NCI-H1417 treated with DMSO at 0.1 percent for 48 hours (cell line): ENCODE measurements at places on chromosomes 1 and 21.

GRCh38 chr1:204250428-204251030 is 36.7 kb upstream of the GOLT1A start:
- DNase-seq = no peak

DNA sequence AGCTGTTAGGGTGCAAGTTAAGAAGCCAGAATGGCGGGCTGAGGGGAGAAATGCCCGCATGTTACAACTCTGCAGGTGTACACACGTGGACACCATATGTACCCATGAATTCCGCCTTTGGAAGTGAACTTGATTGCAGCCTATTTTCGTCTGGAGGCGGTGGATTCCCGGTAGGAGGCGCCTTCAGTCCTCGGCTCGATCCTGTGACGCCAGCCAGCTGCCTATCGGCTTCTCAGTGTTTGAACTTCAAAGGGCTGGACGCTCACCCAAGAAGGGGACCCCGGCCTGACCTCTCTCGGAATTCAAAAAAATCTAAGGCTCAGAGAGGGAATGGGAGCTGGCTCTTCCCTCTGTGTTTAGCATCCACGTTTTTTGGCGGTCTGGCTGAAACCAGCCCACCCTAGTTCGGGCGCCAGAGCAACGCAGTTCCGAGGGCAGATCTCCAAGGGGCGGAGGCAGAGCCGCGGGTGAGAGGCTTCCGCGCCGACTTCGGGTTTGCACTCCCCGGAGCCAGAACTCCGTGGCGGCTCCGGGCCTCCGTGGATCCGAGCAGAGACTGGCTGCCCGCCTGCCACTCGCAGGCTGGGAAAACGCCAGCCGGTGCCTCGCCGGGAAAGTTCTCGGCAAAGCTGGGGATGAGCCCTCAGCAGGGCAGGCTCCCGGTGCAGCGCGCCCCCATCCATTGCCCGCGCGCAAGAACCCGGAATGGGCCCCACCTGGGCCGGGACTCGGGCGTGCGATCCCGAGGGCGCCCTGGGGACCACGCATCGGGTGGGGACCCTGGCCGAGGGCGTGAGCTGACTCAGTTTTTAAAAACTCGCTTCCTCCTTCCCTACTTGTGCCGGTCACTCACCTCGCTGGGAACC is 996 bp upstream of the TMEM51 start:
- peak; percentile 37 for DNase-seq

- DNase-seq = no peak
Observed at GRCh38 chr1:225435487-225435886, 7.6 kb upstream of the LBR start.

- no peak for DNase-seq
Observed at GRCh38 chr21:30248844-30249243, 32.9 kb upstream of the CLDN8 start.

GRCh38 chr1:112317140-112317539 is 78.9 kb upstream of the CTTNBP2NL start:
- no peak for DNase-seq

- DNase-seq = no peak
Observed at GRCh38 chr1:94672001-94672400, 130.4 kb upstream of the F3 start.

DNA sequence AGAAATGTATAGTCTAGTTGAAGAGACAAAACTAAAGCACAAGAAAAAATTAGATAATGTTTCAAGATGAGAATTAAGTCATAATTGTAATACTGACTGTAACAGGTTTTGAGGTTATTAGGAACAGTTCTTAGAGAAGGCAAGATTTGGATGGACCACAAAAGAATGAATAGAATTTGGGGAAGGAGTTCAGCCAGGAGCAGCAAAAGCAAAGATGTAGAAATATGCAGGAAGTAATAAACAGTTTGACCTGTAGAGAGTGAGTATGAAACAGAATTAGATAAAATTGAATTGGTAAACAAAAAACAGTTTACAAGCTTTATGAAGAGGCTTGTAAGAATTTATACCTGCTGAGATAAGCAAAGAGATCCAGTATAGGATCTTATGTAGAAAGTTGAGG is 16.3 kb downstream of the VPS45 start:
- DNase-seq = no peak

- peak; percentile 39 for DNase-seq
Observed at GRCh38 chr1:154750681-154751665, 119.1 kb downstream of the KCNN3 start.

DNA sequence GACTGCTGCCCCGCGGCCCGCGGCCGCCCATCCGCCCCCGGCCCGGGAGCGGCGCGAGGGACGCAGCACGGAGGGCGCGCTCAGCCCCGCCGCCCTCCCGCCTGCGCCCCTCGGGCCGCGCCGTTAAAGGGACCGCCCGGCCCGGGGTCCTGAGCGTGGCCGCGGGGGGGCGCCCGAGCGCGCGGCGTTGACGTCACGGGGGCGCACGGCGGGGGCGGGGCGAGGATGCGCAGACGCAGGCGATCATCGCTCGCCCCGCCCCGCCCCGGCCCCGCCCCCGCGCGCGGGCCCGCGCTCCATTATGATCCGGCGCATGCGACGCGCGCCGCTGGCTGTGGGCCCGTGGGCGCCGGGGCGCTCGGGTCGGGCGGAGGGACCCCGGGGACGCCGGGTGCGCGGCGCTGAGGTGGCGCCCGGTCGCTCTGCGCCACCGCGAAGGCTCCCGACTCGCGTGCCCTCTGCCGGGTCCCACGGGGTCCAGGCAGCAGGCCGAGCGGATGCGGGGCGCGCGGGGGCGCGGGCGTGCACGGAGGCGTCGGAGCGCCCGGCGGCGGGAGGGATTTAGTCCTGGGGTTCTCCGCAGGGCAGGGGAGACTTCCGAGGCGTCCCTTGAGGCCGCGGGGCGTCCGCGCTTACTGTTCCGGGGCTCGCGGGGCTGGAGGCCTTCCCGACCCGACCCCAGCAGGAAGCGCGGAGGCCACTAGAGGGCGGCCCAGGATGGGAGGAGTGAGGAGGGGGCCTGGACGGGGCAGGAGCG is at the start of gene DVL1:
TSS of gene DVL1 (minus strand) at position 163 of the 757 bp plus-strand sequence. CDS start 353 bp downstream, outside the sequence.
- DNase-seq = no peak

GRCh38 chr1:207751790-207752455 is at the start of gene CD46:
Gene CD46, plus strand, starts transcription at chr1:207752054. Its CDS starts 159 bp downstream, at chr1:207752213.
- DNase-seq = peak; percentile 82

GRCh38 chr1:11134251-11134897 is 34.7 kb upstream of the EXOSC10 start:
- DNase-seq = no peak

DNA sequence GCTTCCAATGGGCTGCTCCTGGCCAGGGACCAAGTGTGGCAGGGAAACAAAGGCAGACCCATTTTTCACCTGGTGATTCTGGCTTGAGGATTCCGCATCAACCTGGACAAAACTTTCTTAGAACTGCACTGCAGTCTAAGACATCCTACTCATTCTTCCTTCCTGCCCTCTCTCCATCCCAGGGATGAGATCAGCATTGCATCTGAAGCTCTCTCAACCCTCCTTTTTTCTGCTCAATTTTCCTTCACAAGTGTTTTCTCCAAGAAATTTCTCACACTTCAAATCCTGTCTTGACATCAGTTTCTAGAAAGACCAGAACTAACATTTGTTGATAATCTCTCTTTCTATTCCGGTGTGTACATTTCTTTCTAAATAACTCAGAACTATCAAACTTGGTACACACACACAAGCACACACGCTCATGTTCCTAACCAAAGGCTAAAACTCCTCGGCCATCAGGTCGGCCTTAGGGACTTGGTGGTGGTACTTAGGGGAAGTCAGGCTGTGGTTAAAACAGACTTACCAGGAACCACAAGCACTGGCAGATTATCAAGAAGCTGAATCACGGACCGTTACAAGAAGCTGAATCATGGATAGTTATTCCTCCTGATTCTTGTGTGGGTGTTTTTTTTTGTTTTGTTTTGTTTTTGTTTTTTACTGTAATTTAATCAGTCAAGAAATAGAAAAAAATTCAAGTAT is 21.0 kb upstream of the CXADR start:
- DNase-seq = no peak

- no peak for DNase-seq
Observed at GRCh38 chr1:183097438-183098051, 74.3 kb downstream of the LAMC1 start.

- no peak for DNase-seq
Observed at GRCh38 chr1:36638268-36638667, 155.6 kb upstream of the CSF3R start.

GRCh38 chr1:204991342-204991844 is 51.6 kb upstream of the CNTN2 start:
- DNase-seq = peak; percentile 16

GRCh38 chr1:245791410-245792312 is 636.9 kb downstream of the KIF26B start:
- no peak for DNase-seq

DNA sequence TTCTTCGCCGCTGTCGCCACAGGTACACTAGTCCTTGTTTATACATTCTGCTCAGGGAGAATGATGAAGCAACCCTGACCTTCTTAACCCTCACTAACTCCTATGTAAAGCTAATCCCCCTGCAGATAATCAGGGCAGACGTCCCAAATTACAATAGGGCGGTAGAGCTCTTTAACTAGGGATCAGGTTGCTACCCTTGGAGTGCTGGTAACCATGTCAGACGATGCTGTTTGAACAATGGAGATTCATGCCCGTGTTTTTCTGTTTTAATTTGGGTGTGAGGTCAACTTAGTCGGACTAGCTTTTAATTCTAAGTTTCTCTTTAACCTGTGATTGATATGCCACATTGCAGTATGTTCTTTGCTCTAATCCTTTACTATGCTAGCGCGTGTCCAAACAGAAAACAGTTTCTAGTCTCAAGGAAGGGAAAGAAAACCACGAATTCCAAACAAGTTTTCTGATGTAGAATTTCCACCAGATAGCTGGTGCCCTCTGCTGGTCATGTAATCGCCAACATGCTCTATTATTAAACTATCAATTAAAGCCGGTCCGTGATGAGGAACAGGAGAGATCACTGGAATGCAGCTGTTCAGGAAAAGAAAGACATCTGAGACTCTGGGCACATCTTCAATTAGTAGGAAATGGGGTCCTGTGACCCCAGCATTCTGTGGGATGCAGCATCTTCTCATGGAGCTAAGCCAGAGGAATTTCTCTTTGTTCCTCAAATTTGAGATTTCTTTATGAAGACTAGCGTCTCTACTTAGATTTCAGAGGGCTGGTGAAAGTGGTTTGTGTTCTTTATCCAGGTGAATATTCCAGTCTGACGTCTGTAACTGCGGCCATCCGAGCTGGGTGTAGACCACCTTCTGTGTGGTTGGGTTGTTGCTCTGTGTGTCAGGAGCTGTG is 18.3 kb upstream of the VAMP3 start:
- peak; percentile 63 for DNase-seq

GRCh38 chr1:64337475-64337874 is 132.5 kb upstream of the CACHD1 start:
- no peak for DNase-seq

DNA sequence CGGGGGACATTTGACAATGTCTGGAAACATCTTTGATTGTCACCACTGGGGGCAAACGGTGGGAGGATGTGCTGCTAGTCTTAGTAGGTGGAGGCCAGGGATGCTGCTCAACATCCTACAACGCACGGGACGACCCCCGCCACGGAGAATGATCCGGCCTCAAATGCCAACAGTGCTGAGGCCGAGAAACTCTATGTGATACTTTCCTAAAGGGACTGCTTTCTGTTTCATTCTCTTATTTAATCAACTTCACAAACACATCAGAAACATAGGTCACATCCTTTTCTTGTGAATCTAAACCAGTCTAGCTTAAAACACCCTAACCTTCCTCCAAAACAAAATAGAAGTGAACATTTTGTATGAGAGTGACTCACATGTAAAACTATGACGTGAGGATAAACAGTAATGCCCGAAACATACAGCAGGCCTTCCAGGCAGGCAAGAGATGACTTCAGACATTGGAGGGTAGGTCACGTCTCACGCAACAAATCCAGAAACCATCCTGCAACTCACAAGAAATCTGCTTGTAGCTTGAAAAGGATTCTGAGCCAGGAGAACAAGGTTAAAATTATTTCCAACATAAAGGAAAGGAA is 37.2 kb upstream of the ETS2 start:
- no peak for DNase-seq

GRCh38 chr1:181208967-181209366 is 120.5 kb downstream of the IER5 start:
- DNase-seq = no peak

DNA sequence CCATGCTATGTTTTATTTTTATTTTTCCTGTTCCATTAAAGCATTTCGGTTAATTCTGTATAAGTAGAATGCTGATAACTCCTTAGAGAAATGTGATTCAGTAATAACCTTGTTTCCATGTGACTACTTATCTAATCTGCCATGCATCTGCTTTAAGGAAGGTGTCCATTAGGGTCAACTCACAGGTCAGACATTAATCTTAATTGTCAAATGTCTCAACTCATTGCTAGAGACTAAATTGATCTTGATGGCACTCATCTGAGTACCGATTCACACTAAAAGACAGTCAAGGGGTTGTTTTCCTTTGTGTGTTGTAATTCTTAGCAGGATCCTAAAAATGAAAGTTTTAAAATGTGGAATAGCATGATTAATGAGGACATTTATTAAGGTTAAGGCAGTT is 41.8 kb downstream of the ITSN1 start:
- no peak for DNase-seq

DNA sequence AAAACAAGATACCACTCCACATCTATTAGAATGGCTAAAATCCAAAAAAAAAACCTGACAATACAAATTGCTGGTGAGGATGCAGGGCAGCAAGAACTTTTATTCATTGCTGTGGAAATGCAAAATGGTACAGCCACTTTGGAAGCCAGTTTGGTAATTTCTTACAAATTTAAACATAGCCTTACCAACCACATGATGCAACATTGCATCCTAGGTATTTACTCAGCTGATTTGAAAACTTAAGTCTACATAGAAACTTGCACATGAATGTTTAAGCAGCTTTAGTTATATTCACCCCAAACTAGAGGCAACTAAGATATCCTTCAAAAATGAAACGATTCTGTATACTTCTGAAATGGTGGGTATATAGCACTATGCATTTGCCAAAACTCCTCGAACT is 178.8 kb upstream of the PDE4B start:
- DNase-seq = no peak

- DNase-seq = no peak
Observed at GRCh38 chr1:104082221-104082620, 332.5 kb downstream of the AMY1C start.

DNA sequence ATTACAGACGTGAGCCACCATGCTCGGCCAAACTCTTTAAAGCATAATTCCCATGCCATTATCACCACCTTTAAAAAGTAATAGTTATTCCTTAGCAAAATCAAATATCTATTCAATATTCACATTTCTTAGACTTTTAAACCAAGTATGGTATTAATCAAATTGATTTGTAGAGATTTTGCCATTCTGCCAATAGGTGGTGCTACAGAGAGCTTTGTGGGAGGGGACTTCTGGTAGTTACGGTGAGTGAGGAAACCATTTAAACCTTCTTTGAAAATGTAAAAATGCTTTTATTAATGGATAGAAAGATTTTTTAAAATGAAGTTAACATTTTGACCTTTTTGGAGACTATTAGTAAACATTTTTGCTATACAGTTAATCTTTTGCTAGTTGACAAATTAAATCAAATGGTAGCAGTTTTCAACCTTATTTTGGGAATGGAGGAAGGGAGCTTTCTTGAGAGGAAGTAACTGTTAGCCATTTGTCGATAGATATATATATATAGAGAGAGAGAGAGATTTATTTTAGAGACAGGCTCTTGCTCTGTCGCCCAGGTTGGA is 19.3 kb downstream of the IARS2 start:
- no peak for DNase-seq

GRCh38 chr1:28577738-28578536 is 14.1 kb upstream of the RAB42 start:
- DNase-seq = no peak

GRCh38 chr1:151831605-151832004 is at the start of gene RORC:
Gene RORC, minus strand, starts transcription at chr1:151831802. Its CDS starts 38 bp downstream, at chr1:151831764.
- no peak for DNase-seq
